ENCODE measurements at places on chromosomes 2 and 18. TPM values are rescaled to one million over a fixed set of nuclear protein-coding genes. Genes with fewer than 3 reads are reported as not detected.

The ADD2 gene
- not detected for total RNA-seq

The LYG2 gene
- total RNA-seq = not detected

The BCL11A gene
- total RNA-seq = 0.20 TPM

The CFAP53 gene
- total RNA-seq = 0.46 TPM

The ZNF396 gene
- total RNA-seq = 3.5 TPM

The CRYGD gene
- not detected for total RNA-seq
